ENCODE measurements at places on chromosomes 7 and 10.

DNA sequence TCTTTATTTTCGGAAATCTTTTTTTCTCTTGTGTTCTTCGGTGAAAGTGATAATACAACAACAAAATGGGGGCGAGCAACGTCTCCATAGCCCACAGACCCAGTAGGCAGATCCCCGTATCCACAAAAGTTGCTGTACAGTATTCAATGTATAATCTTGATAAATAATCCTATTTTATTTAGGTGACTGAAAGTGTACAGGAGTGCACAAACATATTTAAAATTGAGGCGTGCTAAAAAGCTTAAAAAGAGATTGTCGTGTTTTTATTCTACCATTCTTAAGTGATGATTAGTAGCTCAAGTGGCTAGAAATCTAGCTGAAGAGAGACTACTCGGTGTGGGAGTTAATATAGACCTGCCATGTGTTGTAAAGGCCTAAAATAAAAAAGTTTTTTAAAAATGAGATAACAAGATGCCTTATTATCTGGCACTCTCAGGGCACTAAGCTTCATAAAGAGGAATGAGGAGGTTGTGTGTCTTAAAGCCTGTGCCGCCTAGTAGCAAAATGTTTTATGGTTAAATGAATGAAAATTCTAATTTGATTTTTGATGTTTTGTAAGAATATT, 1.6 kb downstream of the CAPZA2 start:
- no peak for DNase-seq

GRCh38 chr7:149830997-149831740, 7.0 kb upstream of the ZNF862 start:
- no peak for DNase-seq

- no peak for DNase-seq
Measured at GRCh38 chr10:66564287-66564686, 361.5 kb upstream of the LRRTM3 start.

DNA sequence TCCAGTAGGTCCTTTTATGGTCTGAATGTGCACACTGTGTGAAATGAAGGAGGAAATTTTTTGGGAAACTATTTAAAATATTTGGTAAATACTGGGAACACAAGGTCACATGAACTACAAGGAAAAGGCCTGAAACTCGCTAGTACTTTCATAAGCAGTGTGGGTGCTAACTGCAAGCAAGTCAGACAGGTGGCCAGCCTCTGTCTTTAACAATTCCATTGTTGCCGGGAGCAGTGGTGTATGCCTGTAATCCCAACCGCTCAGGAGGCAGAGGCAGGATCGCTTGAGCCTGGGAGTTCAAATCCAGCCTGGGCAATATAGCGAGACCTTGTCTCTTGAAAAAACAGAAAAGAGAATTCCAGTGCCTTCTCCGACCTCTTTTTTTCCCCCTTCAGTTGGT, 37.5 kb downstream of the SMURF1 start:
- no peak for DNase-seq

DNA sequence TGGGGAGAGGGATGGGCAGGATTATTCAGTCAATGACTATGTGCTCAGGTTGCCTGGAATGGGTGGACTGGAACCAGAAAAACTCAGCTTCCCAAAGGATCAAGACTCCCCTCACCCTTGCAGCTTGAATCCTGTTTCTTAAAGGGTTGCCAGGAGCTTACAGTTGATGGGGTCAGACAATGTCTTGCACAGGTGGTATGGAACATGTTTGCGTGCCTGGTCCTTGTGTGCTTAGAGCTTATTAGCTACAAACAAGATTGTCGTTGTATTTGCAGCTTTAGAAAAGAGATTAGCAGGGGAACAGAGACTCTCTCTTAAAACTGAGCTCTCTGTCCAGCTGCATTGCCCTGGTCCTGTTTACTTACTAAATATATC, 56.9 kb downstream of the PRR15 start:
- DNase-seq, result no peak

DNA sequence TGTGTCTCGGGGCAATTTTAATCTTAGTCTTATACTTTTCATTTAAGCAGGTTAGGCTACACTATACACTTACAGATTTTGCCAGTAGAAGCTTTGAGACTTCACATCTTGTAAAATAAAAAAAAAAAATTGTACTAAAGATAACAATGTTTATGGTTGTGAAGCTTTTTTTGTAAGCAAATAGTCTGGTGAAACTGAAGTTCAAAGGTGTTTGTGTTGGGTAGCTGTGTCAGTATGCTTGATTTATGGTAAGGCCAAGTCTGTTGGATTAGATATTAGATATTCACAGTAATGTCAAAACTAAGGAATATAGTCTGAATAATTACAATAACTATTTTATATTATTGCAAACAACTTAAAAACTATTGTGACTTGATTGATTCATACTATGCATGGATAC, 31.0 kb upstream of the PRSS1 start:
- DNase-seq, result no peak

GRCh38 chr7:66728571-66728970, 12.0 kb upstream of the RABGEF1 start:
- no peak for DNase-seq

- DNase-seq, result no peak
Measured at GRCh38 chr7:137904833-137905232, 58.1 kb upstream of the DGKI start.

GRCh38 chr10:33676606-33677339, 342.3 kb upstream of the NRP1 start:
- no peak for DNase-seq

GRCh38 chr10:124003481-124003870, 89.9 kb downstream of the CHST15 start:
- DNase-seq, result no peak

- no peak for DNase-seq
Measured at GRCh38 chr7:901388-902154, 25.2 kb downstream of the GET4 start.

DNA sequence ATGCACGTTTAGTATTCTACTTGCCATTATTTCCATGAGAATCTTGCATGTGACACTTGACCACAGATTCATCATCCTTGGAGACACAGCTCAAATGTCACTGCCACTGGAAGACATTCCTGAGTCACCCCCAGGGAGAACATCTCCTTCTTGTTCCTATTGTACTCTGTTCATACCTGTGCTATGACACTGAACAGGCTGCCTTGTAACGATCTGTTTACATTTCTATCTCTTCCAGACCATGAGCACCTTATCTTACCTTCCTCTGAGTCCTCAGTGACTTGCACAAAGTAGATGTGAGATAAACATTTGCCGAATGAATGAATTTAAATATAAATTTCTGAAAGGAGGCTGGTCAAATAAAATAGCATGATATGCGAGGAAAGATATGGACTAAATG, 331.9 kb upstream of the LRRN3 start:
- DNase-seq, result no peak

DNA sequence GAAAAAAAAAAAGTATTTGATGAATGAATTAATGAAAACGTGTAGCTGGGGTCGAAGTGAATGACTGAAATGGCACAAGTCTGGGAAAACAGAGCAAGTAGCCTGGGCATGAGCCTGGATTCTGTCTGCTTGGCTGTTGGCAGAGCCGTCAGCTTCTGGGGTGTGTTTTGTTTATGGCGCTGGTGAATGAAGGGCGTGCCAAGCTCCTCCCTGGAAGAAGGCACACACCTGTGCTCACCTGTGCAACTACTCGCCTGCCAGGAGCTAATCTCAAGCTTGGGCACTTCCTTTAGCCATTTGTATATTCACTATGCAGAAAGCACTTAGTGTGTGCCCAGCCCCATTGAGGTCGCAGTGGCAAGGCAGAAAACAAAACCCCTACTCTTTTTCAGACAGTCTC, 74.1 kb downstream of the GTF2IRD1 start:
- no peak for DNase-seq

DNA sequence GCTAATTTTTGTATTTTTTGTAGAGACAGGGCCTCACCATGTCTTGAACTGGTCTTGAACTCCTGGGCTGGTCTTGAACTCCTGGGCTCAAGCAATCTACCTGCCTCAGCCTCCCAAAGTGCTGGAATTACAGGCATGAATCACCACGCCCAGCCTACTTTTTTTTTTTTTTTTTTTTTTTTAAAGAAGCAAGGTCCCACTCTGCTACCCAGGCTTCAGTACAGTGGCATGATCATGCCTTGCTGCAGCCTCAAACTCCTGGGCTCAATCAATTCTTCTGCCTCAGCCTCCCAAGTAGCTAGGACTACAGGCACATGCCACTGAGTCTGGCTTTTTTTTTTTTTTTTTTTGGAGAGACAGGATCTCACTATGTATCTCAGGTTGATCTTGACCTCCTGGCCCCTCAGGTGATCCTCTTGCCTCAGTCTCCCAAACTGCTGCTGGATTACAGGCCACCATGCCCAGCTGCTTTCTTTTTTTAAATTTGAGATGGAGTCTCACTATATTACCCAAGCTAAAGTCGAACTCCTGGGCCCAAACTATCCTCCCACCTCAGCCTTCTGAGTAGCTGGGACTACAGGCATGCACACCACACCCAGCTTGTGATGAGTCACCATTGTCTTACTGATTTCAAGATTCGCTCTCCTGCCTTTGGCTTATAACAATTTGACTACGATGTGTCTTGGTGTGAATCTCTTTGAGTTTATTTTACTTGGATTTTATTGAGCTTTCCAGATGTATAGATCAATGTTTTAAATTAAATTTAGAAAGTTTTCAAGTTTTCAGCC, 9.0 kb downstream of the RPEL1 start:
- DNase-seq, result no peak

GRCh38 chr10:84214612-84215235, 10.6 kb downstream of the LRIT2 start:
- no peak for DNase-seq

Measured in activated T-helper 1 cell treated with Interleukin-2 at 50 U/mL for 16 hours (primary cell).